Stimulated activated CD4-positive, alpha-beta T cell treated with anti-CD3 and anti-CD28 coated beads, Interleukin-4, amount 100 ng/mL, for 4 hours (primary cell): ENCODE measurements at places on chromosomes 6 and 20.

DNA sequence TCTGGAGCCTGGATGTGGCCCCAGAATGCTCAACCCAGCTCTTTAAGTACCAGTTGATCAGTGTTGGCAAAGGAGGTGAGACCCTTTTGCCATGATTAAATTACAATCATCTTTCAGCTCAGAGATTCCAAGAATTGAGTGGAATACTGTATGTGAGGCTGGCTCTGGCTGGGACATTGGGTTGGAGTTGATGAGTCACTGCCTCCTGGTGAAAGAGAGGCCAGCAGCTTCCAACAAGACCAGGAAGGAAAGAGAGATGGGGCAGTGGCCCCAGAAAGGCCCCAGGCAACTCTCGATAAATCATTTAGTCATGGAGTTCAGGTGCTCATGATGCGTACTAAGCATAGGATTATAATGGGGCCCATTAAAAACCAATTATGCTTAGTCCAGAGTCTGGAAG is 2.1 kb downstream of the TGM6 start:
- DNase-seq: no peak

GRCh38 chr6:138234363-138234762 is 16.1 kb upstream of the PBOV1 start:
- no peak for DNase-seq

DNA sequence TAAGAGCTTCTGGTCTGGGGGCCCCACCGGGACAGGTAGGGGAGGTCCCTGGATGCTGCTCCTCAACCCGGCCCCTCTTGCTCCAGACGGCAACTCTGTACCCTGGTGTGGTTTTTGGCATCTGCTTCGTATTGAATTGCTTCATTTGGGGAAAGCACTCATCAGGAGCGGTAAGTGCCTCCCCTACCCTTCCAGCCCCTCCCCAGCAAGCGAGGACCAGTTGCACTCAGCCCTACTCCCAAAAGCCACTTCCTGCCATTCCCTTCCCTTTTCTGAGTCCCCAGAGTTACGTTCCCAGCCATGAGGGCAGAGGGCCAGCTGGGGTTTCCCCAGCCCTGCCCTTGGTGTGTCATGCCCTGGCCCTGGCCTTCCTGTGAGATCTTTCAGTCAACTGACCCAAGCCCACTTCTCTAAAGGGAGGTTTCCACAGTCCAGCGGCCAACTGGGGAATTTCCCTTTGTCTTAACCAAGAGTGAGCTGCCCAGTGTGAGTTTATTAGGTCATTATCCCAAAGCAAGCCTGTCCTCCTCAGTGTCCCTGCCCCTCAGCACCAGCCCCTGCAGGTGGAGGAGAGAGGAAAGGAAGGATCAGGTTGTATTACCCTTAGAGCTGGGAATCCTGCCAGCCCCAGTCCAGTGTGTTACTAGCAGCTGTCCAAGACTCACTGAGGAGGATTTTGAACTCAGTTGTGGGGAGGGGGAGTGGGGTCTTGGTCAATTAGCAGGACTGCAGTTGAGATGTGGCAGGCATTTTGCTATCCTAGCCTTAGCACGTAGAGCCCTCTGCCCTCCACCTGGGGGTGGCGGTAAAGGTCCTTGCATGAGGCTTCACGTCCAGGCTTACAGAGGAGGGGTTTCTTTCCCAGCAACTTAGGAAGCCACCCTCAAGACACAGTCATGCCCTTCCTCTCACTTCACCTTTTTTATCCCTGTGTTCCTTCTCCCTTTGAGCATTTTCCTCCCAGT is 45.8 kb downstream of the TM9SF4 start:
- peak; percentile 23 for DNase-seq

GRCh38 chr20:3987296-3987695 is 28.1 kb downstream of the RNF24 start:
- no peak for DNase-seq

DNA sequence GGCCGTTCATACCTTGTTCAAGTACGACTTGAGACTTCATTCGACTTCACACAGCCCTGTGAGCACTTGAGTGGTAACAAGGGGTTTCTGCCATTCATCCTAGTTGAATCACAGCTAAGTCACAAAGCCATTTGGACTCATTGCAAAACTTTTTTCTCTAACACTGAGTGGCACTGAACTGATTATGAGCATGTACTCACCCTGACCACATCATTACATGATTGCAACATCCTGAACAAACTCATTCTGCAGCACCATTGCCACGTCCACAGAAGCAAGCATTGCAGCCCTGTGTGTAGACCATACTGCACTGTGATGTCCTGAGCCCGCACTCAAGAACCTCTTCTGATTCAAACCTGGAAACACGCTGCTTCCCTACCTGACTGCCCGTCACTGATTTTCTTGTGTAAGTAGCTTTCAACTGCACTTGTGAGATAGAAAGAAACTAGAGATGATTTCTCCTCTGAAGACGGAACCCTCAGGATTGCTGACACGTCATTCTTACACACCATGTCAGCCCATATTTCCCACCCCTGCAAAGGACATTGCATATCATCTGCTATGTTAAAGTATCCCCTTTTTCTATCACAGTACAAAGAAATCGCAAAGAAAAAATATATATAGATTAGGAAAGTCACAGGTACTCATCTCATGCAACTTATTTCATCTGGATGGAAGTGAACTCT is 81.6 kb downstream of the C6orf118 start:
- no peak for DNase-seq

DNA sequence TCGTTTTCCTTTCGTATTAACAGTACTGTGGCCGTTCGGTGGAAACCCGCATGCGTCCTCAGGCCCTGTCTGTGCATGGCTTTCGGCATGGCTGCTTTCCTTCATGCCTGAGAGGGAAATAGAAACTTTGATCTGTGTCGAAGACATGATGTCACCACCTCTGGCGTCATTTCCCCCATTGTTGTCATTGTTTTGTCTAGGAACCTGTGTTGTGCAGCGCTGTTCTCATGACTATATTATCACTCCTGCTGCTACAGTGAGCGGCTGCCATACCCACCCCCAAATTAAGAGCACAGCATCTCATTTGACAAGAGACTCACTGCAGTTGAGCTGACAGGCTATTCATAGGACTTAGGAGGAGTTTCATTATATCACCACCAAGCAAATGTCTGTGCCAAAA is 172.3 kb downstream of the TMEM242 start:
- no peak for DNase-seq

DNA sequence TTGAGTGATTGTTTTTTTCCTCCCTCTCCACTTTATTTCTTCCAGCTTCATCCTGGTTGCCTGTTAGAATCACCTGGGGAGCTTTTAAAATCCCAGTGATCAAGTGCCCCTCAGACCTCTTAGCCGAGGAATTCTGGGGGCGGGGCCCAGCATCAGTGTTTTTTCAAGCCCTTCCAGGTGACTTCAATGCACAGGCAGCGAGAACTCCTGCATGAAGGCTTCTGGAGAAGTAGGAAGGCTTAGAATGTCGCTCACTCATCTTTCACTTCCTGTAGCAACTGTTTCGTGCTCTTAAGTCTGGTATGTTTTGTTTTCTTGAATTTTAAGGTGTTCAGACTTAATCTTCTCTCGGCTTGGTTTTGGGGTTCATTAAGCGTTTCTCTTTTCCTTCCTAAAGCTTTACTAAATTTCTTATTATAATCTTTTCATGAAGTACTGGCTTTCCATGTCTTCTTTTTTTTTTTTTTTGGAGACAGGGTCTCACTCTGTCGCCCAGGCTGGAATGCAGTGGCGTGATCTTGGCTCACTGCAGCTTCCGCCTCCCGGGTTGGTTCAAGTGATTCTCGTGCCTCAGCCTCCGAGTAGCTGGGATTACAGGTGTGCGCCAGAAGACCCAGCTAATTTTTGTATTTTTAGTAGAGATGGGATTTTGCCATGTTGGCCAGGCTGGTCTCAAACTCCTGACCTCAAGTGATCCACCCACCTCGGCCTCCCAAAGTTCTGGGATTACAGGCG is 30.9 kb upstream of the TULP1 start:
- no peak for DNase-seq

GRCh38 chr20:39795401-39796272 is 833.5 kb downstream of the DHX35 start:
- DNase-seq: no peak

DNA sequence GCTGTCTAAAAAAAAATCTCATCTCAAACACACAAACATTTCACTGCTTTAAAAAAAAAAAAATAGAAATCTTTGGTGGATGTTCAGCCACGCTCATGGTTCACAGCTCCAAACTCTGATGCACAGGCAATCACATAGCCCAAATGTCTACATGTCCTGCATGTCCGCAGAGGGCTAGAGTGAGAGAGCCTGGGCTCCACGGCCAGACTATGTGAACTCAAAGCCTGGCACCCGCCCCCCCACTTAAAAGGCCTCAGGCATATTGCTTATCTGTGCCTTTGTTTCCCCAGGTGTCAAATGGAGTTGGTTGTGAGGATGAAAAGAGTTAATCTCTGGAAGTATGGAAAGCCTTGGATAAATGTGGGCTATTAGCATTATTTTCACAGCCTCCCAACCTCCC is 10.5 kb upstream of the PTGIS start:
- no peak for DNase-seq

- no peak for DNase-seq
Observed at GRCh38 chr6:167677422-167677789, 149.3 kb upstream of the AFDN start.

DNA sequence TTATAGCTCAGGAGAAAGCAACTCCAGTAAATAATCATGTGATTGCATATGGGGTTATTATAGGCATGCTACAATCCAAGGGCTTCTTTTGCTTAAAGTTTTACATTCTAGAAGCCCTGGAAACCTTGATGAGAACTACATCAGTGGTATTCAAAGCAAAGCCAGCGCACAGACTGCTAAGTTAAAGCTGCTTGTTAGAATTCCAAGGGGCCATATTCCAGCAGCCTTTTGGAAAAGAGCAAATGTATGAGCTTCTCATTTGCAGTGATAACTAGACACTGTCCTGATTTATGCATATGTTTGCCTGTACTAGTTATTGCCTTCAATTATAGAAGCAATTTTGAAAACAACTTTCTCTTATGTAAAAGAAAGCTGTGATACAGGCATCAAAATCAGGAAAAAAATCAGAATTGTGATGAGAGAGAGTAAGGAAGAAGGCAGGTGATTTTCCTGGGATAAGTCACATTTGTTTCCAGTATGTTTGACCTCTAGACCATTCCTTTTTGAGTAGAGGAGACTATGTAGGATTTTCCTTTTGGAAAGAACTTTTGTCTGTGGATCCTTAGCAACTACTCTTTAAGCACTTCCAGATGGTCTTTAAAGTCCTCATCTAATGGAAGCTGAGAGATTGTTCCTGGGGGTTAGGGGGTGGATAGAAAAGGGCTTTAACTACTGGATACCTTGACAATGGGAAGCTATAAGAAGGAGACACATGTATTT is 159.2 kb downstream of the PLCB4 start:
- DNase-seq: no peak

- no peak for DNase-seq
Observed at GRCh38 chr6:149332602-149333265, 15.2 kb downstream of the TAB2 start.

GRCh38 chr6:73051147-73051546 is 174.1 kb downstream of the KHDC1L start:
- DNase-seq: no peak

- DNase-seq: no peak
Observed at GRCh38 chr6:129707882-129708495, 2.0 kb downstream of the ARHGAP18 start.

DNA sequence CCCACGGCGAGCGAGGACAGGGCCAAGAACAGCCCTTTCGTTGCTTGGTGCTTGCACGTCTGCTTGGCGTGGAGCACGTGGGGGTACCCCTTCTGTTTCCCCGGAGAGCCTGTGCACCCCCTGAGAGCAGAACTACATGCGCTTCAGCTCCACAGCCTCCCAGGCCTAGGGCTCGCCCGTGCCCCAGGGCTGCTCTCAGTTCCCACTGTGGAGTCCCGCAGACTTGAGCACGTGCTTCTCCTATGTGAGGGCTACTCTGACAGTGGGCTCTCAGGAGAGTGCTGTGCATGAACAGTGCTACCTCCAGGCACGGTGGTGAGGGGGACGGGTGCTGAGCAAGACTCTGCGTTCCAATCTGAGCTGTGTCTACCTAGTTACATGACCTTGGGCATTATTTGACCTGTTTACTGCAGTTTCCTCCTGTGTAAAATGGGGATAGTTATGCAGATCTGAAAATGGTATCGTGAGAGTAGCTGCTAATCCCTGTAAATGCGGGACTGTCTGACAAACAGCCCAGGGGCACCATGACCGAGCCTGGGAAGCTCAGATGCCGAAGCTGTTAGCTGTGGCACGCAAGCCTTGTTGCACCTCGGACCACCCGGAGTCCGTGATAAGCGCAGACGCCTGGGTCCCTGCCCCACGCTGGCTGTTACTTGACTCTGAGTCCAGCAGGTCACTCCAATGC is 82.4 kb downstream of the IRF4 start:
- DNase-seq: no peak

DNA sequence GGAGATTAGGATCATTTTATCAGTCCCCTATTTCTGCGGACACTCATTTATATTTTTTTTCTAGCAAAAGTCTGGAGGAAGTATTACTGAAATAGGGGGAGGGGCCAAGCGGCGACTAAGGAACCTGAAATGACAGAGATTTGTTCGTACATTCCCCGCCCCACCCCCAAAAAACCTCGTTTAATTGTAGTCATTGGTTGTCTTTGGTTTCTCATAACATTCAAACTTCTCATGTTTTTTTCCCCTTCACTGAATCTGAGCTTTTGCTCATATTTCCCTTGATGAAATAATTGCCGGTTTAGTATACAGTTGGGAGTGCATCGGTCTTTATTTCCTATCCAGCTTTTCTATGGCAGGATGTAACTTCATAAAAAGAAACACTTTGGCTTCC is 768 bp upstream of the FYN start:
- peak; percentile 51 for DNase-seq

- DNase-seq: no peak
Observed at GRCh38 chr6:156279261-156279969, 497.8 kb upstream of the ARID1B start.

GRCh38 chr6:1287103-1287591 is 24.8 kb upstream of the FOXQ1 start:
- no peak for DNase-seq

DNA sequence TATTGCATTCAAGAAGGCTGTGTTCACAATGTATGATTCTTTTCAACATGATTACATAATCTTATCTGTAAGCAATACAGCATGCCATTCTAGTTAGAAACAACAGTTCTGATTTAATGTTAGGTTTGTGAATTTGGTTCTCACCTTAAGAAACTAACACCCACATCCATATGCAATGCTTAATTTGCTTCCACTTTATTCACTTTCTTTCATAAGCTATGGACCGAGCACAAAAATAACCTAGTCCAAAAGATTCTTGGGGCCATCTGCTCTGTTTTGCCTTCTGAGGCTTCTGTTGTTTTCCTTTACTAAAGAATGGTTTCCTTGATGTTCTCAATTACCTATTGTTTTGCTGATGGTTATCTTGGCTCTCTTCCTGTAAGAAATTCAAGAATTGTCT is 258.2 kb downstream of the EYS start:
- DNase-seq: no peak

GRCh38 chr6:155132617-155133016 is 131.2 kb upstream of the CLDN20 start:
- no peak for DNase-seq
